ENCODE measurements at places on chromosomes 7 and 10.

DNA sequence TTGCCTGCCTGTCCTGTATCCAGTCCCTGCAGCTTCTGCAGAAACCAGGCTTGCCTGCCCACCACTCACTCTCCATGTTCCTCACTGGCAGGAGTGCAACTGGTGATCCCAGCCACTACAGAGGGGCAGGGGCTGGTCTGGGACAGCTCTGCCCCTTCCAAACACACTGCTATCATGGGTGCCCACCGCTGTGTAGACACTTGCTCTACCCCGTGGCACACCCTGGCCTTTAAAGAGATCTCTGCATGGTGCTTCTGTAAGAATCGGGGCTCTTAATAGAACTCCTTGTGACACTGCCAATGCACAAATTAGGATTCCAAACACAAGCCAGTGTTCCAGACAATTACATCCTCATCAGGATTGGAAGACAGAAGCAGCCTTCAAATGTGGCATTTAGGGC lies 41.7 kb downstream of the C10orf90 start:
- DNase-seq, result no peak

DNA sequence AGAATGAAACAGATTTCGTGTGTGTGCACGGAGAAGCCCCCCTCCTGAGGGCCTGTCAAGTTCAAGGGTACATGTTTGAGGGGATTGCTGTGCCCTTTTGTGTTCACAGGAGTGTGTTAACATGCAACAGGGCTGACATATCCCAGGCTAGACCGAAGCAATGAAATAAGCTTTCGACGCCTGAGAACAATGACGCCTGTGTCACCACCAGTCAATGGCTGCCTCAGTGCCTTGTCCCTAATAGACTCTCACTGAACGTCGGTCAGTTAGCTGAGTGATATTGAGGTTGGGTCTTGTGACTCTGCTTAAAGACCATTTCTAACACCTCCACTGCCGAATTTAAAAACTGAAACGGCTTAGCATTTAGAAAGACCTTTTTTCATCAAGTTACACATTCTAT lies 175.2 kb upstream of the TCF7L2 start:
- DNase-seq, result no peak

GRCh38 chr10:47249881-47250280 lies 50.1 kb upstream of the GDF10 start:
- DNase-seq, result no peak

DNA sequence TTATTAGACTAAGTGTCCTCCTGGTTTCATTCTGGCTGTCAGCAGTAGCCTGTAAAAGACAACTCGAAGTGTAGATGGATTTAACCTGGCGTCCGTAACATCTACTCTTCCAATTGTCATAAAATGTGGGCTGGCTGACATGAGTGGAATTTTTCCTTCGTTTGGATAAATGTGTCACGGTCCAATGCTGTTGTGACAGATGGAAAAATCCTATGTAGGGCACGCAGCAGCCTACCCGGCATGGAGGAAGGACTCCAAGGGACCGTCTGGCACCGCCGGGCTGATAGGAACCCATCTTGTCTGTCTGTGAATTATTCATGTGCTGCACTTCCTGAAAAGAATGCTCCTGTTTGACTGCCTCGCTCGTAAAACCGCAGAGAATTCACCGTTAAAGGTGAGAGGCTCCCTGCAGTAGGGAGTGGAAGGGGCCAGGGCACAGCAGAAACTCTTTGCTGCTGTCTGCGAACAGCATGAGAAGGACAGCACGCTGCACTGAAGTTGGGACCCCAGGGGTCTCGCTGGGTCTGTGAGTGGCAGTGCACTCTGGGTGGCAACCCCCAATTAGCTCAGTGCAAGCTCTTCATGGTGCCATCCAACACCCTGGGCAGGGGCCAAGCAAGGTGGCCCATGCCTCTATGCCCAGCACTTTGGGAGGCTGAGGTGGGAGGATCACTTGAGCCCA lies 1.6 kb upstream of the ORAI2 start:
- no peak for DNase-seq

GRCh38 chr7:50226669-50227068 lies 77.8 kb upstream of the IKZF1 start:
- DNase-seq, result no peak
